Sigmoid colon (tissue), 7 donors: ENCODE measurements at places on chromosomes 7 and 10. TPM values are rescaled to one million over a fixed set of nuclear protein-coding genes. Genes with fewer than 3 reads are reported as not detected.

- no peak for DNase-seq
These were observed 32.9 kb upstream of the KMT2E start for GRCh38 chr7:104980841-104981671.

GRCh38 chr7:3164380-3164792, 120.7 kb upstream of the CARD11 start:
- no peak for DNase-seq

DNA sequence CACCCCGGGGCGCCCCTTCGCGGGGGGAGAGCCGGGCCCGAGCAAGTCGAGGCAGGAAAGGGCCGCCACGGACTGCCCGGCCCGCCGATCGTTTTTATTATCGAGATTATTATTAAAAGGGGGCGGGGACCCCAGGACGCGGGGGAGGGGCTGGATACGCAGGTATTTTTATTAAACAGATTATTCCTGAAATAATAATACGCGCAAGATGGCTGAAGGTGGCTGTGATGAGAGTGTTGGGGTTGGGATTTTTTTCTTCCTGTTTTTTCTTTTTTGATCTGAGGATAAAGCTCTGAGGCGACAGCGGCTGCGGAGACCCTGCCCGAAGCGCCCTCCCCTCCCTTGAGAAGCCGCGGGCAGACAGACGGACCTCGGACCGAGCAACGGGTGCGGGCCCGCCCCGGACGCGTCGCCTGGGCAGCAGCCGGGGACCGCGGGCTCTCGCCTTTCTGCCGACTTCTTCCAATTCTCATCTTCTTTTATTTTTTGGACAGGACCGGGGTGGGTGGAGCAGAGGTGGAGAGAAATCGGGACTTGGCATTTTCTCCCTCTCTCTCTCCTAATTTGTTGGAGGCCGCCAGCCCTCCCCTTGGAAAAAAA, 1.4 kb upstream of the TRIM8 start:
- peak; percentile 86 for DNase-seq

- no peak for DNase-seq
These were observed 28.2 kb upstream of the AKAP9 start for GRCh38 chr7:91912494-91912893.

Gene OPALIN
- polyA plus RNA-seq = not detected

GRCh38 chr7:154259396-154259795, 207.2 kb downstream of the DPP6 start:
- no peak for DNase-seq

Gene ATOH7
- polyA plus RNA-seq = 0.60 TPM
